ENCODE measurements at places on chromosomes 12 and 14.

- H3K4me3 ChIP-seq: no peak overlapping the region
- peaks cover 5% of the 10 kb centered on the region for H3K4me1 ChIP-seq
- no peak for DNase-seq
Observed at GRCh38 chr12:2138871-2139308, 86.1 kb downstream of the CACNA1C start.

GRCh38 chr12:66152732-66153131 lies 17.1 kb downstream of the TMBIM4 start:
- DNase-seq: no peak
- no peak overlapping the region for H3K4me3 ChIP-seq
- H3K36me3 ChIP-seq: peaks cover 62% of the 10 kb centered on the region

DNA sequence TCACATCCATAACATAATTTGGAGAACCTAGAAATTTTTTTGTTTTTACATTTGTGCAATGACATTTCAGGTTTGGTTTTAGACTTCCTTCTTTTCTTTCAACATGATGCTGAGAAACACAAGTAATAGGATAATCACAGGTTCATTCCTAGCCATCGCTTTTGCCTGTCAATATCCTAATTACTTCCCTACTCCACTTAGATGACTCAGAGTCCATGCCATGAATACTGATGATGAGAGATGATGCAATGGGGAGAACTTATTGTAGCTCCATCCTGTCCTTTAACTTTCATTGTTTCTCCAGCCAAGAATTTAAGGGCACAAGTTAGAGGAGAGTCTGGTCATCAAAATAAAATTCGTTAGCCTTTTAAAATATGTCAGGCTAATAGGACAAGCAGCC lies 101.3 kb downstream of the PTPRO start:
- H3K4me3 ChIP-seq: no peak overlapping the region
- DNase-seq: no peak
- no peaks in the 10 kb centered on the region for H3K36me3 ChIP-seq

DNA sequence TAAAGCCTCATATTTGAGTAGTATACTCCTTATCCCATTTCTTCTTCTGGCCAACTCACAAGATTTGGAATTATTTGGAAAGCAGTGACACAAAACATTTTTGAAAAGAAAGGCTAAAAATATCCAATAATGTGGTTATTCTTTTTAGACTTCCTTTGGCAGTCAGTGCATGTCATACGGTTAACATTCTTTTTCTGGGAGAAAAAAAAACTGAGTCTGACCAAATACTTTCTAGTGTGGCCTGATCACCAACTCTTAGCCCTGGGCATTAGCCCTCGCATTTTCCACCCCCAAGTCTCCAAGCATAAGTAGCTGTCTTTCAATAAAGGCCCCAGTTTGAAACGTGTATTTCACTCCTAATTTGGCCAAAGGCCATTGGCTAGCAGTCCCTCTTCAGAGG lies 5.9 kb downstream of the RASSF3 start:
- peak overlapping the region; percentile 71 for H3K27ac ChIP-seq
- no peak for DNase-seq
- no peak overlapping the region for H3K4me3 ChIP-seq

DNA sequence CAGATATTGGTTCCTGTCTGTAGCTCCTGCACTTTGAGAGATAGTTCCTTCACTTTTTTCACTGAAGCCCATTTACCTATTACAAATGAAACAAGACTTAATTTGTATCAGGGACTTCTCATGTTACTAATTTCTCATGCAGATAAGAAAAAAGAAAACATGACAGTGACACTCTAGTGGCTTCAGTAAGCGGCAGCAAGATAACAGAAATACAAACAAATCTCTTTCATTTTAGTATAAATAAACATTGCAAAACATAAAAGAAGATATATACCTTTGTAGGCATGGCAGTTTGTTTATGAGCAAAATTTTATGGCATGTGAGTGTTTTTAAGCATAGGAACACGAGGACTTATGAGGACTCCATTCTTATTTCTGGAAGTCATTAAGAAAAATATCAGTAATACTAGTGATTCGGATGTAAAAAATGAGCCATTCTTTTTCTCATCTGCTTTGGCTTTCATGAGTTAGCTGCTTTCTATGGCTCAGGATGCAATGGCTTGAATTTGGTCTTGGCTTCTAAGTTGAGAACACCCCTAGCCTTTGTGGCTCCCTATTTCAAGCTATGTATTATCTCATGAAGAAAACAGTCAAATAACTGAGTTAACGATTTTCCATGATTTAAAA lies 310.1 kb upstream of the RGS6 start:
- no peaks in the 10 kb centered on the region for H3K4me1 ChIP-seq
- DNase-seq: no peak
- no peak overlapping the region for H3K27ac ChIP-seq
- H3K4me3 ChIP-seq: no peak overlapping the region

DNA sequence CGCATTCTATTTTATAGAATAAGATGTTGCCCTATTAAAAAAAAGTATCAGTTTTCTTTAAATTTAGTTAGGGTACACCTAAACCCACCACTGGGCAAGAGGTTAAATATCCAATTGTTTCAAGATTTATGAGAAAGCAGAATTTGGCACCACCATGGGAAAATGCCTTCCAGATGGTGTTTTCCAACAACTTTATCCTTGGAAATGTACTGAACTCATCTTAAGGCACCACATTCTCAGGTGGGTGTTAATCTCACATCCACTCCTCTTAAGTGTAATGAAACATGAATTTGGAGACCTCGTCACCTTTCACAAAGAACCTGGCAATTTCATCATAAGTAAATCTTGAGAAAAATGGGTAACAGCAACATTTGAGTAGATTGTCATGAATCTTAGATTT lies 13.1 kb downstream of the CBX5 start:
- H3K27ac ChIP-seq: no peak overlapping the region
- H3K27me3 ChIP-seq: no peaks in the 10 kb centered on the region
- no peak overlapping the region for H3K4me3 ChIP-seq
- DNase-seq: no peak
- peaks cover 5% of the 10 kb centered on the region for H3K4me1 ChIP-seq

- peaks cover 9% of the 10 kb centered on the region for H3K4me1 ChIP-seq
- no peaks in the 10 kb centered on the region for H3K27me3 ChIP-seq
- H3K36me3 ChIP-seq: no peaks in the 10 kb centered on the region
- H3K27ac ChIP-seq: no peak overlapping the region
- H3K4me3 ChIP-seq: no peak overlapping the region
- DNase-seq: no peak
Observed at GRCh38 chr14:69091006-69091405, 61.9 kb downstream of the DCAF5 start.

DNA sequence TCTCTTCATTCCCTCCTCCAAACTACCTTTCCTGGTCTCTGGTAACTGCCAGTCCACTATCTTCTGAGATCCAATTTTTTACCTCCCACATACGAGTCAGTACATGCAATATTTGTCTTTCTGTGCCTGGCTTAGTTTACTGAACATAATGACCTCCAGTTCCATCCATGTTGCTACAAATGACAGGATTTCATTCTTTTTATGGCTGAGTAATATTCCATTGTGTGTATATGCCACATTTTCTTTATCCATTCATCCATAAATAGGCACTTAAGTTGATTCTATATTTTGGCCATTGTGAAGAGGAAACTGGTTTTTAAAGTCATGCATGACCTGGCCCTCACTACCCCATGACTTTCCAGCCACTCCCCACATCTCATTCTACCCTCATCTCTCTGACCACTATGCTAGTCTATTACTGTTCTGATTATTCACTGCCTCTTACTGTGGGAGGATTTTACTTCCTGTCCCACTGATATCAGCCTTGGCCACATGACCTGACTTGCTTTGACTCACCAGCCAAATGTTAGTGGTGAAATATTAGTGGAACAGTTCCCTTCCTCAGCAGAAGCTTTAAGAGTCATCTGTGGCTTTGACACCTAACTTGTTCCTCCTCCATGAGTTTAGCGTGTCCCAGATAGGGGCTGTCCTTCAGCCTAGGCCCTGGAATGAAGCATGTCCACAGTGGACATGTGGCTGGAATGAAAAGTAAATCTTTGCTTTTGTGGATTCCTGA lies 52.2 kb downstream of the GOLGA5 start:
- no peak for DNase-seq
- peaks cover 22% of the 10 kb centered on the region for H3K36me3 ChIP-seq
- peak overlapping the region; percentile 59 for H3K27ac ChIP-seq
- no peak overlapping the region for H3K4me3 ChIP-seq
- H3K27me3 ChIP-seq: no peaks in the 10 kb centered on the region

- H3K27me3 ChIP-seq: no peaks in the 10 kb centered on the region
- DNase-seq: no peak
- no peak overlapping the region for H3K27ac ChIP-seq
- peaks cover 13% of the 10 kb centered on the region for H3K4me1 ChIP-seq
- H3K4me3 ChIP-seq: no peak overlapping the region
- no peaks in the 10 kb centered on the region for H3K36me3 ChIP-seq
Observed at GRCh38 chr12:48286665-48287064, 64.1 kb downstream of the ZNF641 start.

DNA sequence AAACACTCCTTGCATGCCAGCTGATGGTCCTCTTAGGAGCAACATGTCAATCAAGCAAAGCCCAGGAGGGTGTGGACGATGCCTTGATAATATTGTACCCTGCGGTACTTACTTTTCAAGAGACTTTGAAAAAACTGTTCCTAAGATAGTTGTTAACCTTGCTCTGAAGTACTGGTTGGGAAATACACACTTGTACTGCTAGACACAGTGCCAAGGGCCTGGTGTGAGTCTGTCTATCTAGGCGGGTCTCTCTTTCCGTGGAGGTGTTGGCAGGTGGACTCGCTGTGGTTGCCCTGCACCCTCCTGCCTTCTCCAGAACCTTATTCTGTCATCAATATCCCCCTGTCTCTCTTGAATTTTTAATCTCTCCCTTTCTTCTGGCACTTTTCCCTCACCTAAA lies 189.4 kb downstream of the NRXN3 start:
- H3K27ac ChIP-seq: no peak overlapping the region
- no peak for DNase-seq
- no peaks in the 10 kb centered on the region for H3K36me3 ChIP-seq
- no peaks in the 10 kb centered on the region for H3K4me1 ChIP-seq

Data from spleen (tissue), 13 donors.